ENCODE measurements at places on chromosomes 6 and 20. TPM values are rescaled to one million over a fixed set of nuclear protein-coding genes. Genes with fewer than 3 reads are reported as not detected.

The TRIM15 gene
- total RNA-seq: not detected

The IFT52 gene
- 20.8 TPM for total RNA-seq

The BANF2 gene
- total RNA-seq: not detected

The OPRM1 gene
- not detected for total RNA-seq

The FERMT1 gene
- 0.56 TPM for total RNA-seq

The FAM83D gene
- 1.2 TPM for total RNA-seq

The THBS2 gene
- total RNA-seq: not detected

The COX7A2 gene
- total RNA-seq: 301 TPM

The FAM83C gene
- total RNA-seq: not detected

- no peak for DNase-seq
- H3K27ac ChIP-seq: no peak overlapping the region
- peaks cover 3% of the 10 kb centered on the region for H3K27me3 ChIP-seq
- H3K36me3 ChIP-seq: no peaks in the 10 kb centered on the region
- no peaks in the 10 kb centered on the region for H3K4me1 ChIP-seq
- no peak overlapping the region for H3K4me3 ChIP-seq
Measured at GRCh38 chr6:142683714-142684141, 261.2 kb downstream of the HIVEP2 start.

DNA sequence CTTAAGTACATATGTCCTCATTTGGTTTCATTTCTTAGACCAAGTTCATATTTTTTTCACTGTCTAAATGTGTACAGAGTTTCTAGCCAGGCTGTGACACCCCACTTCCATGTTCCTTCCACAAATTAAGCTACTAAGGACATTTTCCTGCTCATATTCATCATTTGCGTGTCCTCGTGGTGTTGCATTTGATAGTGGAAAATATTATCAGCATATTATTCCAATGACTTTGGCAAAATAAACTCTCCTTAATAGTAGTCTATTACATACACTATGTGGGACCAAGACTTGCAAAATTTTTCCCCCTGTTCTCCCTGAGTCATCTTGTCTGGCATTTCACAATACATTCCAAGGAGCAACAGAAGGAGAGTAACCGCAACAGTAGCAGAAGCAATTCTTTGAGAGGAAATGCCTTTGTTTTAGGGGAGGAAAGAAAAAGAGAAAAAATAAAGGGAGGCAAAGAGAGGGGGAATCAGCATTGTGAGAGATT lies 599.2 kb downstream of the COL12A1 start:
- no peak for DNase-seq
- H3K27me3 ChIP-seq: no peaks in the 10 kb centered on the region
- no peaks in the 10 kb centered on the region for H3K36me3 ChIP-seq
- no peak overlapping the region for H3K27ac ChIP-seq
- no peaks in the 10 kb centered on the region for H3K4me1 ChIP-seq
- no peak overlapping the region for H3K4me3 ChIP-seq

DNA sequence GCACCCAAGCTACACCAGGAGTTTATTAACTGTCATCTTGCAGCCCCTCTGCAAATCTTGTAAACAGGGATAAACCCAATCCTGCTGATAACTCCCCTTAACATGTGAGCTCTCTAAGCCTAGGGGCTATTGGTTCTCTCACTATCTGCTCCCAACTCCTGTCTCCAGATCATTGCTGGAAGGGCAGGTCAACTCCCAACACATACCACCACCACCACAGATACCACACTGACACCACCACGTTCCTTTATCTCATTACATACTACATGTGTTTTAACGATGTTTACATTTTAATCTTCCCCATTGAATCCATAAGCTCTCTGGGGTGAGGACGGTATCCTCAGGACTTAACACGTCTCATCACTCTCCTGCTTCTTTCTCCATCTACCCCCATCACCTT lies 51.8 kb downstream of the SIM1 start:
- H3K27ac ChIP-seq: no peak overlapping the region
- peaks cover 6% of the 10 kb centered on the region for H3K27me3 ChIP-seq
- no peaks in the 10 kb centered on the region for H3K36me3 ChIP-seq
- no peak for DNase-seq
- H3K4me3 ChIP-seq: no peak overlapping the region
- H3K4me1 ChIP-seq: no peaks in the 10 kb centered on the region

DNA sequence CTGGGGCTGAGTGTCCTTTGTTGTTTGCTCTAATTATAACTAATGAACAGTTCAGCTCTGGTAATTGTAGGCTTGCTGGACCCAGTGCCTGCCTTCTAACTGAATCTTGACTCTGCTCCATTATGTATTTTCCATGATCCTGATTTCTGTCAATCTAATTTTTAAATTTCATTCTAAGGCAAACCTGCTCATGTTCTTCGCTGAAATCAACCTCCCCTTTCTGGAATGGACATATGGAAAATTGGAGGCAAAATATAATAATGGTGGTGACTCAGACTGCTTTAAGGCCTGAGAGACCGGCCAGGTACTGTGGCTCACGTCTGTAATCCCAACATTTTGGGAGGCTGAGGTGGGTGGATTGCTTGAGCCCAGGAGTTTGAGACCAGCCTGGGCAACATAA lies 182.7 kb upstream of the AKAP12 start:
- DNase-seq: no peak
- peaks cover 7% of the 10 kb centered on the region for H3K36me3 ChIP-seq
- no peaks in the 10 kb centered on the region for H3K27me3 ChIP-seq
- no peak overlapping the region for H3K27ac ChIP-seq
- no peak overlapping the region for H3K4me3 ChIP-seq
- H3K4me1 ChIP-seq: no peaks in the 10 kb centered on the region

- H3K4me1 ChIP-seq: peaks cover 82% of the 10 kb centered on the region
- H3K27ac ChIP-seq: peak overlapping the region; percentile 99
- no peaks in the 10 kb centered on the region for H3K27me3 ChIP-seq
- H3K4me3 ChIP-seq: peak overlapping the region; percentile 92
Measured at GRCh38 chr6:30684386-30685156, 1.9 kb downstream of the PPP1R18 start.

- no peak overlapping the region for H3K27ac ChIP-seq
- no peaks in the 10 kb centered on the region for H3K36me3 ChIP-seq
- peaks cover 2% of the 10 kb centered on the region for H3K4me1 ChIP-seq
- no peak for DNase-seq
Measured at GRCh38 chr6:28643017-28643740, 117.5 kb downstream of the GPX5 start.

DNA sequence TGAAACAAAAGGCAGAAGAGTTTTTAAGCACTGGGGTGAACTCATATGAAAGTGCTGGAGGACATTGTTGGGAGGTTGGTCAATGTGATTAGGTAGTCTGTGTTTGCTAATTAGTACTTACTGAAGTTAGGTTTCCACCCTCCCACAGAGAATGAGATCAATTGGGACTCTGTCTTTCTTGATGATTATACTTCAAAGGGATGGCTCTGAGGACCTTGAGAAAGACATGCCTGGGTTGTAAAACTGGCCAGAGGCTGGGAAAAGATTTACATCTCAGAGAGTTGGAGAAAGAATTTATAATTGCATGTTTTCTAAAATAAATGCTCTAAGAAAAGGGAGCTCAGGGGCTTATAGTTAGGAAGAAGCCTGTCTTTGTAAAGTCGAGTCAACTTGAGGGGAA lies 74.0 kb downstream of the CD109 start:
- no peak for DNase-seq
- H3K27ac ChIP-seq: no peak overlapping the region
- H3K4me1 ChIP-seq: no peaks in the 10 kb centered on the region

GRCh38 chr20:42598581-42598980 lies 591.1 kb downstream of the PTPRT start:
- no peak for DNase-seq
- no peak overlapping the region for H3K27ac ChIP-seq
- no peak overlapping the region for H3K4me3 ChIP-seq
- no peaks in the 10 kb centered on the region for H3K4me1 ChIP-seq

GRCh38 chr6:109187399-109188114 lies 92.2 kb downstream of the CEP57L1 start:
- H3K36me3 ChIP-seq: peaks cover 2% of the 10 kb centered on the region
- DNase-seq: peak; percentile 37

DNA sequence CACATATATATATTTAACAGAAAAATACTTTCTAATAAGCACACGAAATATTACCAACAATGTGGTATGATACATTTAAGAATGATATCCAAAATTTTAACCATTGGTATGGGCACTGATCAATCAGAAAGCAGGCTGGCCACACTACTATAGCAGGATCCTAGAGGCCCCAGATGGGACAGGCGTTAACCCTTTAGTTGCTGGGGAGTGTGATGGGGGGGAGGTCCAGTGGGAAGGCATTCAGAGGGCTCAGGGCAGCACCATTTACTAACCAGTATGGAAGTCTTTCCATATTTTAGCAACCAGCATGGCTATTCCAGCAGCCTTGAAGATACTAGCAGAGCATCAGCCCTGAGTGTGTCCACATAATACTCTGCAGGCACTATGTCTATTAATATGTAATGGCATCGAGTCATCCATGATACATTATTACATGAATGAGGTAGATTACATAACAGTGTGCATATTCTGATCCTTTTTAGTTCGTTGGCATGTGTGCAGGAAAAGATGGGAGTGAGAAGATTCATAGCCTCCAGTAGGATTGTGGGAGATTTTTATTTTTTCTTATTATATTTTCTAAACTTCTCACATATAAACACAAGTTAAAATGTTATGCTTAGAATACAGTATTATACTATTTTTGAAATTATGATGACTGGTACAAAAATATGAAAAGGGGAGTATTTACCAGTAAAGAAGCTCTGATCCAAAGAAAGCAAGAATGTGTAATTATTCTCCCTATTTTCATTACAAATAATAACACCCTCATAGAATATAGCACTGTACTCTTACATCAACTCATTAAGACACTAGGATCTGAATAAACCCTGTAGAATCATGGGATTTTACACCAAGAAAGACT lies 78.9 kb downstream of the FAM217A start:
- no peak for DNase-seq
- no peak overlapping the region for H3K4me3 ChIP-seq
- H3K36me3 ChIP-seq: peaks cover 16% of the 10 kb centered on the region

DNA sequence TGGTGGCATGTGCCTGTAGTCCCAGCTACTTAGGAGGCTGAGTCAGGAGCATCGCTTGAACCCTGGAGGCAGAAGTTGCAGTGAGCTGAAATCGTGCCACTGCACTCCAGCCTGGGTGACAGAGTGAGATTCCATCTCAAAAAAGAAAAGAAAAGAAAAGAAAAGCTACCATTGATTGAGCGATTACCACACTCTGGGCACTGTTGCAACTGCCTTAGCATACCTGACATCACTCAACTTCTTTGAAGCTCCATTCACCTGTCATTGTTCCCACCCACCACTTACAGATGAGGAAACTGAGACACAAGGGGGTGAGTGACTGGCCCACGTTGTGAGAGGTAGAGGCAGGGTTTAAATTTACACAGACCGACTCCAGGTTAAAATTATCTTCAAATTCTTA lies 442.1 kb upstream of the SULF2 start:
- no peak overlapping the region for H3K27ac ChIP-seq
- H3K4me3 ChIP-seq: no peak overlapping the region
- no peaks in the 10 kb centered on the region for H3K4me1 ChIP-seq

GRCh38 chr6:15243910-15244619 lies 1.8 kb upstream of the JARID2 start:
- DNase-seq: no peak
- peak overlapping the region; percentile 75 for H3K27ac ChIP-seq
- H3K4me1 ChIP-seq: peaks cover 17% of the 10 kb centered on the region
- H3K4me3 ChIP-seq: peak overlapping the region; percentile 100
- peaks cover 24% of the 10 kb centered on the region for H3K36me3 ChIP-seq
- H3K27me3 ChIP-seq: no peaks in the 10 kb centered on the region

DNA sequence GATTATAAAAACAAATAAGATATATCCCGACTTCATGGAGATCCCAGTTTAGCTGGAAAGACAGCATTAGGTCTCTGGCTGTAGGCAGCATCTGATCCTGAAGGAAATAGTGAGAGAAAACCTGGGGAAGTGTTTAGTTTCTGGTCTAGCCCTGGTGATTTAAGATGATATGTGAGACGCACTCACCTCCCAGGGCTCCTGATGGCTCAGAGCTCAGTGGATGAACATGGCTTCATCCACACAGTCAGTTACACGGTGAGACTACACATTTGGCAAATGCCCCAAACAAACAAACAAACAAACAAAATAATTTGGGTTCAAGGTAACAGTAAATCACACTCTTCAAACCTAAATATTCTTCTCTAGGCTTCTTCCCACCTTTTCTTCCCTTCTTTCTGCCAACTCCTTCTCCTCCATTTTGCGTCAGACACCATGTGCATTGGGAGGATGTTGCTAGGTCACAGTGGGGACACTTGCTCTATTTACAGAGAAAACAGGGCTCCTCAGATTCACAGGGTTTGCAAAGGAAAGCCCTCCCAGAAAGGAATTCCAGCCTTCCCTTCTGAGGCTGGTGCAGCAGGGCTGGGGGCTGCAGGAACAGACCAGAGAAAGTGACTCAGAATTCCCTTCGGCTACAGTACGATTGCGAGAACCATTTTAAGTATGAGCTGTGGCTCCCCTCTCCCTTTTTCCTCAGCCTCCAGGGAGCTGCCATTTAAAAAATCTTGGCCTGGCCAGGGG lies 59.6 kb upstream of the SALL4 start:
- H3K4me1 ChIP-seq: no peaks in the 10 kb centered on the region
- H3K36me3 ChIP-seq: no peaks in the 10 kb centered on the region
- DNase-seq: no peak

GRCh38 chr6:2877057-2877882 lies 25.8 kb downstream of the SERPINB9 start:
- H3K4me3 ChIP-seq: peak overlapping the region; percentile 88
- H3K27ac ChIP-seq: peak overlapping the region; percentile 99
- no peak for DNase-seq

GRCh38 chr6:26217714-26218075 lies 130.5 kb downstream of the HFE start:
- DNase-seq: no peak
- H3K27me3 ChIP-seq: no peaks in the 10 kb centered on the region
- no peaks in the 10 kb centered on the region for H3K36me3 ChIP-seq
- no peak overlapping the region for H3K4me3 ChIP-seq

- H3K4me3 ChIP-seq: no peak overlapping the region
- DNase-seq: no peak
- no peak overlapping the region for H3K27ac ChIP-seq
- H3K27me3 ChIP-seq: no peaks in the 10 kb centered on the region
- H3K4me1 ChIP-seq: peaks cover 7% of the 10 kb centered on the region
- peaks cover 38% of the 10 kb centered on the region for H3K36me3 ChIP-seq
Measured at GRCh38 chr20:62158541-62158940, 15.0 kb downstream of the SS18L1 start.

GRCh38 chr20:14055127-14055742 lies 59.9 kb downstream of the MACROD2 start:
- H3K27ac ChIP-seq: no peak overlapping the region
- H3K4me3 ChIP-seq: no peak overlapping the region
- DNase-seq: no peak
- H3K4me1 ChIP-seq: no peaks in the 10 kb centered on the region
- peaks cover 2% of the 10 kb centered on the region for H3K27me3 ChIP-seq

GRCh38 chr20:2706688-2707352 lies 14.2 kb downstream of the EBF4 start:
- no peak overlapping the region for H3K4me3 ChIP-seq
- no peaks in the 10 kb centered on the region for H3K36me3 ChIP-seq
- no peak for DNase-seq
- no peak overlapping the region for H3K27ac ChIP-seq

- peaks cover 5% of the 10 kb centered on the region for H3K36me3 ChIP-seq
- peak overlapping the region; percentile 66 for H3K27ac ChIP-seq
- peaks cover 20% of the 10 kb centered on the region for H3K4me1 ChIP-seq
- no peak for DNase-seq
- no peaks in the 10 kb centered on the region for H3K27me3 ChIP-seq
Measured at GRCh38 chr6:166512567-166512966, 73.9 kb downstream of the RAMACL start.

GRCh38 chr6:132567566-132567965 lies 2.6 kb upstream of the TAAR6 start:
- peaks cover 20% of the 10 kb centered on the region for H3K27me3 ChIP-seq
- DNase-seq: no peak
- H3K27ac ChIP-seq: no peak overlapping the region
- no peaks in the 10 kb centered on the region for H3K36me3 ChIP-seq
- H3K4me3 ChIP-seq: no peak overlapping the region
- no peaks in the 10 kb centered on the region for H3K4me1 ChIP-seq
